ENCODE measurements at places on chromosomes 12 and 14.

DNA sequence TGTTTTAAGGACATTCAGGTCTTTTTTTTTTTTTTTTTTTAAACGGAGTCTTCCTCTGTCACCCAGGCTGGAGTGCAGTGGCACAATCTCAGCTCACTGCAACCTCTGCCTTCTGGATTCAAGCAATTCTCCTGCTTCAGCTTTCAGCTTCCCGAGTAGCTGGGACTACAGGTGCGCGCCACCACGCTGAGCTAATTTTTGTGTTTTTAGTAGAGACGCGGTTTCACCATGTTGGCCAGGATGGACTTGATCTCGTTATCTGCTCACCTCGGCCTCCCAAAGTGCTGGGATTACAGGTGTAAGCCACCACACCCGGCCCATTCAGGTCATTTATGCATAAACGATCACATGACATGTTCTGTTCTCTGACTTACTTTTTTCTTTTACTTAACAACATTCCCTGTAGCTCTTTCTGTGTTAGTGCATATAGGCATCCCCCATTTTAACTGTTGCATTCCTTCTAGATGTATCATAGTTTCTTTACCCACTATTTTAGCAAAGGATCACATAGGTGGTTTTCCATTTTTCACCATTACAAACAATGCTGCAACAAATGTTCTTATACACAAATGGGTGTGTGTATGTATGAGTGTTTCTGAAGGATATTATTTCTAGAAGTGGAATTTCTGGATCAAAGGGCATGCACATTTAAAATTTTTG lies 74.2 kb downstream of the ARF6 start:
- no peak for DNase-seq

- no peak for DNase-seq
Measured at GRCh38 chr12:113088037-113088436, 31.5 kb downstream of the DTX1 start.

- DNase-seq = no peak
Measured at GRCh38 chr14:61602733-61603077, 92.6 kb upstream of the HIF1A start.

DNA sequence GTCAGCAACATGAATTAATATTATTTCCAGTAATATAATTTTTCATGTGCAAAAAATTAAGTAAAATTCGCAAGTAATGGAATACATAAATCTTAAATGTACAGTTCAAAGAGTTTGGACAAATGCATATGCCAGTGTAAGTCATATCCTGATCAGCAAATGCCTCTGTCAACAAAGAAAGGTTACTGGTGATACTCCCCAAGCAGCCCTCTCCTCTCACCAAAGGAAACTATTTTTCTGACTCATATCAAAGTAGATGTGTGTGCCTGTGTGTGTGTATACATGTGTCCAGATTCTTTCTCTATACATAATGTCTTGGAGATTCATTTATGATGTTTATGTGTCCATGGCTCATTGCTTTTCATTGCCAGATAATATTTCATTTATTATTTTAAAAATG lies 1035.0 kb downstream of the SLC16A7 start:
- no peak for DNase-seq

GRCh38 chr14:60757567-60758002 lies 23.0 kb downstream of the MNAT1 start:
- DNase-seq = no peak

All from T-helper 2 cell (primary cell).